ENCODE measurements at places on chromosomes 7 and 10. TPM values are rescaled to one million over a fixed set of nuclear protein-coding genes. Genes with fewer than 3 reads are reported as not detected.

The VAX1 gene
- not detected for total RNA-seq

The SPAG6 gene
- not detected for total RNA-seq

GRCh38 chr7:71239586-71240268 lies 107.8 kb downstream of the GALNT17 start:
- peak overlapping the region; percentile 79 for H3K27ac ChIP-seq
- H3K4me3 ChIP-seq = no peak overlapping the region
- H3K4me1 ChIP-seq = no peaks in the 10 kb centered on the region
- no peaks in the 10 kb centered on the region for H3K36me3 ChIP-seq
- H3K27me3 ChIP-seq = no peaks in the 10 kb centered on the region
- DNase-seq = no peak

GRCh38 chr10:3043512-3044368 lies 23.6 kb upstream of the PFKP start:
- H3K4me3 ChIP-seq = no peak overlapping the region
- H3K27ac ChIP-seq = peak overlapping the region; percentile 50
- peaks cover 4% of the 10 kb centered on the region for H3K27me3 ChIP-seq
- H3K36me3 ChIP-seq = no peaks in the 10 kb centered on the region
- peaks cover 7% of the 10 kb centered on the region for H3K4me1 ChIP-seq

GRCh38 chr7:158366346-158366745 lies 221.3 kb downstream of the PTPRN2 start:
- no peak overlapping the region for H3K27ac ChIP-seq
- H3K36me3 ChIP-seq = no peaks in the 10 kb centered on the region
- no peaks in the 10 kb centered on the region for H3K4me1 ChIP-seq
- H3K4me3 ChIP-seq = no peak overlapping the region

DNA sequence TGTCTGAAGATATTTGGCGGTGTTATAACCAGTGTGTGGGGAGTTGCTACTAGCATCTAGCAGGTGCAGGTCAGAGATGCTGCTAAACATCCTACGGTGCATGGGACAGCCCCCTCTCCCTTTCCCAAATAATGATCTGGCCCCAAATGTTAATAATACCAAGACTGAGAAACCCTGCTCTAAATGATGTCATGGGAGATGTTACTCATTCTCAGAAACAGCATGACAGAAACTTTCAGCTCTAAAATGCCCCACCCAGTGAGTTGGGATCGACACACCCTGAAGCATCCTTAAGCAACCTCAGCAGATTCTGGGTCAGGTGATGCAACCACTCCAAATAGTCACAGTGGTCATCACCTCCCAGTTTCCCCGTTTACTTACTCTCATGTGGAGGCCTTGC lies 108.8 kb upstream of the MPP7 start:
- H3K27ac ChIP-seq = peak overlapping the region; percentile 59
- DNase-seq = no peak
- no peaks in the 10 kb centered on the region for H3K36me3 ChIP-seq
- H3K27me3 ChIP-seq = no peaks in the 10 kb centered on the region
- no peak overlapping the region for H3K4me3 ChIP-seq

- no peak overlapping the region for H3K27ac ChIP-seq
- H3K36me3 ChIP-seq = no peaks in the 10 kb centered on the region
- peaks cover 9% of the 10 kb centered on the region for H3K27me3 ChIP-seq
- H3K4me1 ChIP-seq = peaks cover 9% of the 10 kb centered on the region
- DNase-seq = no peak
Measured at GRCh38 chr10:101071885-101072433, 10.2 kb downstream of the KAZALD1 start.

DNA sequence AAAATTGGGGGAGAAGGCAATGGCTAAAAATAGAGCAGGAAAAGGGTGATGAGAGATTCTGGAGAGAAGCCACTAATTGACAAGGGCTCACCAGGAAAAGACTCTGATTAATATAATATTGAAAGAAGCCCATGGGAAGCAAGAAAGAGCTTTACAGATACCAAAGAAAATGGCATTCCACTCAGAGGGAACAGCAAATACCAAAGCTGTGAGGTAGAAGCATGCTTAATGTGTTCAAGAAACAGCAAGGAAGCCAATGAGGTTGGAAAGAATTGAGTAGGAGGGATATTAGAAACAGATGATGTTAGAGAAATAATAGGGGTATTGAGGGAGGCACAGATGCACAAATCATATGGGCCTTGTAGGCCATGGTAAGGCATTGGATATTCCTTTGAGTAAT lies 130.1 kb downstream of the MYO3A start:
- no peaks in the 10 kb centered on the region for H3K4me1 ChIP-seq
- no peak overlapping the region for H3K27ac ChIP-seq
- H3K27me3 ChIP-seq = no peaks in the 10 kb centered on the region
- DNase-seq = no peak

The GIMAP6 gene
- total RNA-seq = 20.3 TPM

- no peaks in the 10 kb centered on the region for H3K27me3 ChIP-seq
- peaks cover 51% of the 10 kb centered on the region for H3K4me1 ChIP-seq
- H3K36me3 ChIP-seq = no peaks in the 10 kb centered on the region
- peak within 1 kb of the TSS; percentile 85 for H3K4me3 ChIP-seq
- H3K27ac ChIP-seq = peak within 1 kb of the TSS; percentile 93
- DNase-seq = peak; percentile 51
Measured at GRCh38 chr7:66920769-66921395, at the start of gene TMEM248. TSS of gene TMEM248 (plus strand) at chr7:66921225. CDS start at chr7:66941866, 20,641 bp downstream.

- H3K27me3 ChIP-seq = no peaks in the 10 kb centered on the region
- no peak overlapping the region for H3K27ac ChIP-seq
- no peaks in the 10 kb centered on the region for H3K4me1 ChIP-seq
- H3K4me3 ChIP-seq = no peak overlapping the region
- no peaks in the 10 kb centered on the region for H3K36me3 ChIP-seq
Measured at GRCh38 chr10:77131214-77131613, 506.4 kb downstream of the KCNMA1 start.

GRCh38 chr10:6400331-6400730 lies 179.7 kb downstream of the PRKCQ start:
- H3K27ac ChIP-seq = peak overlapping the region; percentile 39
- no peaks in the 10 kb centered on the region for H3K36me3 ChIP-seq
- peaks cover 13% of the 10 kb centered on the region for H3K4me1 ChIP-seq
- H3K4me3 ChIP-seq = no peak overlapping the region
- no peak for DNase-seq
